ENCODE measurements at places on chromosomes 5 and 9.

- no peak for DNase-seq
Observed at GRCh38 chr5:165161204-165161603, 1655.8 kb downstream of the MAT2B start.

DNA sequence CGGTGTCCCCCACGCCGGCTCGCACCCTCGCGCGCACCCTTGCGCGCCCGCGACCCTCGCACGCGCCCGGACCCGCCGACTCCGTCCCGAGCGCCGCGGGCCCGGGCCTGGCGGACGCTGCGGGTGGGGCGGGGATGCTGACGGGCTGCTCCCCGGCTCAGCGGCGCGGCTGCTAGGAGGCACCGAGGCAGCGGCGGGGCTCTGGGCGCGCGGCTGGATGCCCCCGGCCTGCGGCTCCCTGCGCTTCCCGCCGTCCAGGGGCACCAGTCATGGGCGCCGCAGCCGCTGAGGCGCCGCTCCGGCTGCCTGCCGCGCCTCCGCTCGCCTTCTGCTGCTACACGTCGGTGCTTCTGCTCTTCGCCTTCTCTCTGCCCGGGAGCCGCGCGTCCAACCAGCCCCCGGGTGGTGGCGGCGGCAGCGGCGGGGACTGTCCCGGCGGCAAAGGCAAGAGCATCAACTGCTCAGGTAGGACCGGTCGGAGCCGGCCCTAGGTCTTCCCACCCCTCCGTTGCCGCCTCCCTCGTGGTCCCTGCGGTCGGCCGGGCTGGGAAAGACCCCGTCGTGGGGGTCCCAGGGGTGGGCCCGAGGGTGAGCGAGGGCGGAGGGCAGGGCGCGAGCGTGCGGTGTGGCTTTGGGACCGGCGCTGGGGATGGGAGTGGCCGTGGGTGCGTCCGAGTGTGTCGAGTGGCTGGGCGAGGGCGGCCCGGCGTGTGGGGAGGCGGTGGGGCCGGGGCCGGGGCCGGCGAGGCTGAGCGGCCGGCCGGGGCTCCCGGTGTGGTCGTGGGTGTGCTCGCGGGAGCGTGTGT, 530 bp downstream of the TMEFF1 start:
- no peak for DNase-seq

GRCh38 chr5:177591690-177592009, 353 bp upstream of the TMED9 start:
- no peak for DNase-seq

DNA sequence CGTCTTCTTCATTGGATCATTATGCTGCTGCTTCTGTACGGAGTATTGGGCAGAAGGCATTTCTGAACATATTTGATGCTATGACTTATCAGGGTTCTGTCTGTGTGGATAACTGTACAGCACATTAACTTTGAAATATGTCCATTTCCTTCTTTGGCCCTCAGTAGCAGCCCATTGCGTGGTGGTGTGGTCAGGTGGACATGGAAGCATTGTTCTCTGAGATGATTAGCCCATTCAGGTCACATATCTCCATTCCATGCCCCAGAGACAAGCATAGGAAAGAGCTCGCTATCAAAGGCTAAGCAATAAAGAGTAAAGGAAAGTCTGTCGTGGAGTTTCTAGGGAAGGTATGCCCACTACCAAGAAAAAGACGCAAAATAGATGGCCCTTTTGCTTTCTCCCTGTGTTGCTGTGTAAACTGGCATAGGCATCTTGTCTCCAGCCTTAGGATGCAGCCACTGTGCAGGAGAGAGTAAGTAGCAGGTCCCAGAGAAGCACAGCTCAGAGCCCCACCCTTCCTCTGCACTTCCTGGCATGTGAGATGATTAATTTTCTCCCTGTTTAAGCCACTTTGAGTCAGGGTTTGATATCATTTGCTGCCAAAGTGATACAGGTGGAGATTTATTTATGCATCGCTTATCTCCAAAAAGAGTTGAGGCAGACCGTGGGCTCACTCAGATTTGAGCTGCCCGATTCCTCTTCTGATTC, 221.9 kb downstream of the PDZD2 start:
- DNase-seq = no peak

DNA sequence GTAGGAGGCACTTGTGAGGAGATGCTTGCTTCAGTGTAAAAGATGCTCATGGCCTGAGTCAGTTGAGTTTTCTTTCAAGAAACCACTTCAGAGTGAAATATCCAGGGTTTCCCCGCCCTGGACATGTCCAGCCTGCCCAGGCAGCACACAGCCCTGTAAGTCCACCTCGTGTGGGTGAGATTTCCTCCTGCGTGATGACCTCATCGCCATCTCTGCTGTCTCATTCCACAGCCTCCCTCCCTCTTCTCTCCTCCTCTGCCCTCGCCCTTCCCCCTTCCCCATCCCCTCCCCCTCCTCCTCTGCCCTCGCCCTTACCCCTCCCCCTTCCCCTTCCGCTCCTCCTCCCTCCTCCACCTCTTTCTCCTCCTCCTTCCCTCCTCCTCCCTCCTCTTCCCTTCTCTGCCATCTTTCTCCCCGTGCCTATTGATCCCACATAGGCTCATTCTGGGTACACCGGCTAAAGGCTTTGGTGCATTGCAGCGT, 34.0 kb upstream of the NCS1 start:
- peak; percentile 49 for DNase-seq

All from CMK (cell line).